ENCODE measurements at places on chromosomes 3 and 15. TPM values are rescaled to one million over a fixed set of nuclear protein-coding genes. Genes with fewer than 3 reads are reported as not detected.

GRCh38 chr15:37008205-37008604, 92.1 kb downstream of the MEIS2 start:
- no peak for DNase-seq
- H3K36me3 ChIP-seq, result peaks cover 23% of the 10 kb centered on the region
- no peak overlapping the region for H3K4me3 ChIP-seq
- H3K4me1 ChIP-seq, result peaks cover 64% of the 10 kb centered on the region

GRCh38 chr3:8938021-8938420, 25.3 kb downstream of the RAD18 start:
- peaks cover 16% of the 10 kb centered on the region for H3K4me1 ChIP-seq
- H3K27me3 ChIP-seq, result no peaks in the 10 kb centered on the region
- H3K27ac ChIP-seq, result peak overlapping the region; percentile 61
- no peak overlapping the region for H3K4me3 ChIP-seq
- peaks cover 16% of the 10 kb centered on the region for H3K36me3 ChIP-seq

- no peak overlapping the region for H3K27ac ChIP-seq
- H3K4me3 ChIP-seq, result no peak overlapping the region
- no peaks in the 10 kb centered on the region for H3K27me3 ChIP-seq
- H3K4me1 ChIP-seq, result no peaks in the 10 kb centered on the region
- H3K36me3 ChIP-seq, result no peaks in the 10 kb centered on the region
Observed at GRCh38 chr3:7254251-7254650, 393.3 kb downstream of the GRM7 start.

DNA sequence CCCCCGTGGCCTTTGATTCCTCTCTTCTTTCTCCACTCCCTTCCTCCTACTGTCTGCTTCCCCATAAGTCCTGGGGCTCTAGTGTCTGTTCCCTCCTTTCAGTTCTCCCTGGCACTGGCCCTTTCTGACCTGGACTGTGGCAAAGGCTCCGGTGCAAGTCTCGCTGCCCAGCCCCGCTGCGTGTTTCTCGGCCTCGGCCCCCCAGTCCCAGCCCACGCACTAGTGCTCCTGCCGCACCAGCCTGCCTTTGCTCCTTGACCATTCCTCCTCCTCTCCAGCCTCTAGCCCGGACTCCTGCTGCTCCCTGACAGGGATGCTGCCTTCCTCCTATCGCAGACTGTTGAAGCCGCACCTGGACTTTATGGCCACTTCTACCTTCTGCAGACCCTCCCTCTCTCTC, 2.1 kb downstream of the TM6SF1 start:
- H3K36me3 ChIP-seq, result no peaks in the 10 kb centered on the region
- H3K4me1 ChIP-seq, result peaks cover 66% of the 10 kb centered on the region
- no peak for DNase-seq
- H3K4me3 ChIP-seq, result peak overlapping the region; percentile 78
- H3K27ac ChIP-seq, result peak overlapping the region; percentile 74
- H3K27me3 ChIP-seq, result peaks cover 9% of the 10 kb centered on the region

DNA sequence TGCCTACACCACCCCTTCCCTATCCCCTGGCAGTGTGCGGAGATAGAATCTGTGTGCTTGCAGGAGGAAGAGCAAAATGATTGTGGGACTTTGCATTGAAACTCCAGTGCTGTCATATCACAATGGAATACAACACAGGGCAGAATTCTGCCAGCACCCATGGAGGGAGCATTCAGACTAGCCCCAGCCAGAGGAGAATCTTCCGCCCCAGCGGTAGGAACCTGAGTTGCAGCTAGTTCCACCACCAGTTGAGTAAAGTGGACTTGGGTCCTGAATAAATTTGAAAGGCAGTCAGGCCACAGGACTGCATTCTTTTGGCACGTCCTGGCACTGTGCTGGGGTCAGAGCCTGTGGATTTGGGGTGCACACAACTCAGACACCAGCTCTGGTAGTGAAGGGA, 27.5 kb downstream of the NCBP2 start:
- no peaks in the 10 kb centered on the region for H3K27me3 ChIP-seq
- H3K27ac ChIP-seq, result no peak overlapping the region
- no peak overlapping the region for H3K4me3 ChIP-seq
- peaks cover 33% of the 10 kb centered on the region for H3K36me3 ChIP-seq

GRCh38 chr15:34342737-34343575, at the start of the genes NOP10 and NUTM1:
Gene NOP10, minus strand, starts transcription at chr15:34343136. Its CDS starts 63 bp downstream, at chr15:34343073.
Gene NUTM1, plus strand, starts transcription at chr15:34343315. Its CDS starts 382 bp downstream, at chr15:34343697.
- peaks cover 19% of the 10 kb centered on the region for H3K36me3 ChIP-seq
- H3K4me1 ChIP-seq, result peaks cover 29% of the 10 kb centered on the region
- peak within 1 kb of the TSS; percentile 86 for H3K4me3 ChIP-seq
- peak; percentile 87 for DNase-seq

DNA sequence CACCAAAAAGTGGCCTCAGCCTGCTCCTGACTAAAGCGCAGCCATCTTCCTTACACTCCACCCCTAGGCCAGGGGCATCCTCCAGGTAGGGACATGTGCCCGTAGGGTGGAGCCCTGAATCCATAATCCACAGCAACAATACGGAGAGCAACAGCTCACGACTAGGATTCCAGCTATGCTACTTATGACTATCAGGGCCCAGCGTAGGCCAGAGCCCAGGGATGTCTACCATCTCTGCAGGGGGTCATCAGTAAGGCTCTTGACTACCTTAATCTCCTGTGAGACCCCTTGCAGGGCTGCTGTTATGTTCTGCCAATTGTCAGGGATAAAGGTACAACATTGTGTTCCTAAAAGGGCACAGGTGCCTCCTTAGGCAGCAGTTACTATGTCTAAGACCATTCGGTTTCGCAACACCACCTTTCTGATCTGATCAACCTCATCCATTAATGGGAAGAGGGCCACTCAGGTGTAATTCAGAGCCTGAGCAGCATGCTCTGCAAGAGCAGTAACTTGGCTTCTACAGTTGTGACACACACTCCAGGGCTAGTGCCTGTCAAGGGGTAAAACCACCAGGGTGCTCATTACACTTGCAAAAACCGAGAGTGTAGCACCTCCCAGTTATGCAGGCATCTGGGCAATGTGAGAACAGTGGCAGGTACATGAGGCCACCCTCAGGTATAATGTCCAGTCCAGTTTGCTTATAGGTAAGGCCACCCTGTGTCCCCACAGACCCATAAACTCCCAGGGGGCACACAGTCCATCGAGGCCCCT, 11.0 kb downstream of the CCRL2 start:
- H3K27ac ChIP-seq, result no peak overlapping the region
- peaks cover 43% of the 10 kb centered on the region for H3K4me1 ChIP-seq
- H3K4me3 ChIP-seq, result no peak overlapping the region
- H3K36me3 ChIP-seq, result no peaks in the 10 kb centered on the region
- DNase-seq, result no peak
- H3K27me3 ChIP-seq, result no peaks in the 10 kb centered on the region

DNA sequence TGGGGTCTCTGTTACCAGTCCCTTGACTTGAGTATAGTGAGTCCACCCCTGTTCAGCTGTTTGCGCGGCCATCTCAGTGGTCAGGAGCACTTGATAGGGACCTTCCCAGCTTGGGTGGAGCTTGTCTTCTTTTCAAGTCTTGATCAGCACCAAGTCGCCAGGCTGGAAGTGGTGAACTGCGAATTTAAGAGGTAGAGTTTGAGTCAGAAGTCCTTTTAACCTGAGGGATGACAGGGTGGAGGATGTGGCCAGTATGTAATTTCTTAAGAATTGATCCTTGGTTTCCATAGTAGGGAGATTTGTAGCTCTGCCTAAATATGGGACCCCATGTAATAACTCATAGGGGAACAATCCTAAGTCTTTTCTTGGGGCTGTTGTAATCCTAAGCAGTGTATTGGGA, 86.3 kb upstream of the XCR1 start:
- H3K36me3 ChIP-seq, result no peaks in the 10 kb centered on the region
- no peak for DNase-seq
- H3K4me3 ChIP-seq, result no peak overlapping the region
- peak overlapping the region; percentile 55 for H3K27ac ChIP-seq
- H3K4me1 ChIP-seq, result peaks cover 5% of the 10 kb centered on the region

DNA sequence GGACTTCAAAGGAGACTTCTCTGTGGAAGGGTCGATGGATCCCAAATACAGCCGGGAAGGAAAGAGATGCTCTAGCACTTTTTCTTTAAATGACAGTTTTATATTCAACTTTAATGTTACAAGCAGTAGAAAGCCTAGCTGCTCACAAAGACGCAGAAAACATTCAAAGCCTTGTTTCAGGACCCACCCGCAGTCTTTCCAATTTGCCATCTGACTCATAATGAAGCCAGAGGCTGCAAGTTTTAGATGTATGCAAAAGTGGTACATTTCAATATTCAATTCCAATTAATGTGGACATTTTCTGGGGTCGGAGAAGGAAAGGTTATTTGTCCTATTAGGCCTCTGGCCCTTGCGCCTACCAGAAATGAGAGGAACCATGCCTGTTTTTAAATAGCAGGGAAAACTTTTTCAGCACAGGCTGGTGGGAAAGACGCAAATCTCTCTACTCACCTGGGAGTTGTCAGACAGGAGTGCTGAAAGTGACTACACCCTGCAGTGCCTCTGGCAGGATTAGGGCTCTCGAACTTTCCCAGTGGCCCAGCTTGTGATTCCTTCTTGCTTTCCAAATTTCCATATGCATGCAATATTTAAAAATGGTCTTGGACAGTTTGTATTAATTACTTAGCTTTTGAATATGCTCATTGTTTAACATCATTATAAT, 117.4 kb upstream of the MBNL1 start:
- no peak overlapping the region for H3K4me3 ChIP-seq
- no peak for DNase-seq
- no peak overlapping the region for H3K27ac ChIP-seq
- H3K27me3 ChIP-seq, result no peaks in the 10 kb centered on the region
- H3K36me3 ChIP-seq, result no peaks in the 10 kb centered on the region
- H3K4me1 ChIP-seq, result no peaks in the 10 kb centered on the region

Gene EBLN2
- total RNA-seq, result 0.99 TPM

Gene ZKSCAN7
- 2.6 TPM for total RNA-seq

- H3K27me3 ChIP-seq, result no peaks in the 10 kb centered on the region
- no peaks in the 10 kb centered on the region for H3K36me3 ChIP-seq
- H3K4me1 ChIP-seq, result peaks cover 24% of the 10 kb centered on the region
Observed at GRCh38 chr3:49799761-49800160, at the start of gene CDHR4. Gene CDHR4, minus strand, starts transcription at chr3:49799873. Its CDS starts 61 bp downstream, at chr3:49799812.

Gene AMT
- total RNA-seq, result 29.0 TPM

DNA sequence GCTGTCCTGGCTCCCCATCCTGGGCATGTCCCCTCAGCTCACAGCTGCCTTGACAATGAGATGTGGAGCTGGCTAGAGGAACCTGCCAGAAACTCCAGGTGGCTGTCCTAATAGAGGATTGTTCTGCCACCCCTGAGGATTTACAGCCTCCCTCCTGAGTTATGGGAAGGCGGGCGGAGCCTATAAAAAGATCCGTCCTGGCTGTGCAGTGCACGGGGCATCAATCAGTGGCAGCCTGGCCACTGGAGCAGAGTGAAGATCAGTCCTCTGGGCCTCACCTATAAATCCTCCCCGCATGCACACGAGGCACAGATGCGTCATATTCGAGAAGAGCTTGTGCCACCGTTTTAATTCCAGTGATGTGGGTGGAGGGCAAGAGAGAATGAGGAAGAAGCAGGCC, 90.0 kb downstream of the MEGF11 start:
- H3K27me3 ChIP-seq, result peaks cover 15% of the 10 kb centered on the region
- no peak overlapping the region for H3K27ac ChIP-seq
- H3K4me3 ChIP-seq, result no peak overlapping the region
- no peak for DNase-seq

GRCh38 chr3:20173844-20174410, 12.1 kb downstream of the SGO1 start:
- H3K36me3 ChIP-seq, result no peaks in the 10 kb centered on the region
- DNase-seq, result no peak
- no peaks in the 10 kb centered on the region for H3K4me1 ChIP-seq
- no peak overlapping the region for H3K4me3 ChIP-seq

Gene GOLGA8A
- total RNA-seq, result 18.8 TPM

Gene FAM81A
- 2.9 TPM for total RNA-seq

Gene CTXND1
- 2.1 TPM for total RNA-seq

DNA sequence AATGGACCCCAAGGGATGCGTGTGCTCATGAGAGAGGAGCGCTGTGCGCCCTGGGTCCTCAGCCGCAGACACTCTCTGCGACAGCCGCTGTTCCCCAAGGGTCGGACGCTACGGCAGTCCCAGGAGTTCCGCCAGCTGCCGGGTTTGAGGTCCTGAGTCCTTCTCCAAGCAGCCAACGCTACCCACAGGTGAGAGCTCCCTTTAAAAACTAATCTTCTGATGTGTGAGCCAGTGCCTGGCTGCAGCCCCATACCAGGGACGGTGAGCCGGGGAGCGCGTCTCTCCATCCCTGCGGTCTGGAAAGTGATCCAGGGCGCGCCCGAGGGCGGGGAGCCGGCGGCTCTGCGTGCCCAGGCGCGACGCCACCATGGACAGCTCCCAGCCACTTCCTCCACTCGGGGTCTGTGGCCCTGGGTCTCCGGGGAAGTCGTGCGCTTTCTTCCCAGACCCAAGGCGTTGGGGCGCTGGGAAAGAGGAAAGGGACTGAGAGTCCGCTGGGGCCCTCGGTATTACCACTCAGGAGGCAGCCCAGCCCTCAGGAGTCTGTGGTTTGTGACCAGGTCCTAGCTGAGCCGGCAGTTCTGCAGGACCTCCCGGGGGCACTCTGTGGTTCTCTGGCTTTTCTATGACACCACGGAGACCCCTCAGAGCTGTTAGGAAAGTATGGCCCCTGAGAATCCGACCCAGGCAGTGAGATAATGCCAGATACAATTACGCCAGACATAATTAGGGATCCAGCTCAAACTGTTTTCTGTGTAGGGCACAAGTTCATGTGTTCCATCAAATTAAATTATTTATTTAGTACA, 1.4 kb downstream of the CEMIP start:
- H3K27me3 ChIP-seq, result peaks cover 82% of the 10 kb centered on the region
- peak overlapping the region; percentile 70 for H3K4me3 ChIP-seq
- H3K36me3 ChIP-seq, result no peaks in the 10 kb centered on the region
- DNase-seq, result peak; percentile 53

DNA sequence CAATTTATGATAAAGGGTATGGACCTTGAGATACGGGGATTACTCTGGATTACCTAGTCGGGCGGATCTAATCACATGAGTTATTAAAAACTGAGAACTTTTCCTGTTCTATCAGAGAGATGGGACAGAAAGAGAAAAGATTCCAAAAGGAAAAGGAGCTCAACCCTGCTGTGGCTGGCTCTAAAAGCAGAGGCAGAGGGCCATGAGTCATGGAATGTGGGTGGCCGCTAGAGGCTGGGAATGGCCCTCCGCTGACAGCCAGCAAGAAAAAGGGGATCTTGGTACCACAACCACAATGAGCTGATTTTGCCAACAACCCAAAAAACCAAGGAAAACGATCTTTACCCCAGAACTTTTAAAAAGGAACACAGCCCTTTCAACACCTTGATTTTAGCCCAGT, 210.0 kb downstream of the MAGI1 start:
- H3K27me3 ChIP-seq, result no peaks in the 10 kb centered on the region
- no peak for DNase-seq
- no peak overlapping the region for H3K4me3 ChIP-seq
- H3K27ac ChIP-seq, result no peak overlapping the region
- no peaks in the 10 kb centered on the region for H3K36me3 ChIP-seq

DNA sequence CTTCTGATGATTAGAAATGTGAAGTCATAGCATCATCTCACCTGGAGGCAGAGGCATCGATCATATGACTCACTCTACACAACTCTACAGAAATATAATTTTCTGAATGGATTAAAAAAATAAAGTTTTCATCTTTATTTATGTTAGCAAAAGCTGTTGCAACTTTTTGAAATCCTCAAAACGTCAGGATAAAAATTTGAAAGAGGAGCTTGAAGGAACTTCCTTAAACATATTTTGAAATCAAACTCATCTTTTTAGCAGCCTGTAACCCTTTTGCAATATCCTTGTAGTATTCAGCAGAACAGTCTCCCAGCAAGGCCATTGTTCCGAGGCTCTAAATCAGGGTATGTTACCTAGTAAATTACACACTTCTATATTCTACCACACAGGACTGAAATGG, 985.4 kb downstream of the PLOD2 start:
- no peak for DNase-seq
- H3K27me3 ChIP-seq, result no peaks in the 10 kb centered on the region
- no peak overlapping the region for H3K4me3 ChIP-seq
- H3K4me1 ChIP-seq, result no peaks in the 10 kb centered on the region
- no peak overlapping the region for H3K27ac ChIP-seq
- no peaks in the 10 kb centered on the region for H3K36me3 ChIP-seq

Data from left ventricle myocardium inferior (tissue), 1 donor.